ENCODE measurements at places on chromosomes 13 and 19.
A peak's percentile ranks its signal among the peaks of the same experiment; 100 is the strongest.

DNA sequence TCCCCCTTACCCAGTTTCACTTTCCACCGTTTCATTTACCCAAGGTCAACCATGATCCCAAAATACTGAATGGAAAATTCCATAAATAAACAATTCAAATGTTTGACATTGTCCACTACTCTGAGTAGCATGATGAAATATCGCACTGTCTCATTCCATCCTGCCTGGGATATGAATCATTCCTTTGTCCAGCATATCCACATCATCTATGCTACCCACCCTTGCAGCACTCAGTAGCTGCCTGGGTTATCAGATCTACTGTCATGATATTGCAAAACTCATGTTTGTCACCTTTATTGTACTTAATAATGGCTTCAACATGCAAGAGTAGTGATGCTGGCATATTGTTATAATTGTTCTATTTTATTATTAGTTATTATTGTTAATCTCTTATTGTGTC lies 263.9 kb upstream of the NBEA start:
- DNase-seq, result no peak

- DNase-seq, result no peak
Observed at GRCh38 chr13:70835371-70835770, 727.1 kb upstream of the KLHL1 start.

DNA sequence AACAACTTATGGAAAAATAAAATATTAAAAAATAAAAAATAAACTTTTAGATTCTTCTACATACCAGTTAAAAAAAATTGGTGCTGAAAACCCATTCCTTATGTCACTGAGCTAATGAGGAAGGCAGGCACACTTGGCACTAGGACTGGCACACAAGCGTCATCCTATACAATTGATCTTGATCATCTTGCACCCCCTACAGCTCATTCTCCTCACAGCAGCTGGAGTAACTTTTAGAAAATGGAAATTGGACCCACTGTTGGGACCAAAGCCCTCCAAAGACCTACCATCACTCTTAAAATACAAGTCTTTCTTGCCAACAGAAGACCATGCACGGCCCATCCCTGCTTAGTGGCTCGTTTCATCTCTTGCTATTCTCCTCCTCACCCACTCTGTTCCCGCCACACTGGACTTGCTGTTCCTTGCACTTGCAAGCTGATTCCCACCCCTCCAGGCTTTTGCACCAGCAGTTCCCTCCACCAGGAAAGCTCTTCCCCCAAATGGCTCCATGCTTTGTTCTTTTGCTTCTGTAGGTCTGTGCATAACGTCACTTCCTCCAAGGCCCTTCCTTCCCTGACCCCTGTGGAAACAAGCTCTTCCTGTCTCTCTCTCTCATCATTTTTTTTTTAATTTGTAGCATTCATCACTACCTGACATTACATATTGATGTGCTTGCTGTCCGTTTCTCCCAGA lies 11.6 kb downstream of the CTU1 start:
- DNase-seq, result no peak

GRCh38 chr19:39506944-39507714 lies 7.8 kb upstream of the SELENOV start:
- peak; percentile 68 for DNase-seq

GRCh38 chr13:30268673-30269072 lies 38.7 kb downstream of the KATNAL1 start:
- DNase-seq, result no peak

- DNase-seq, result no peak
Observed at GRCh38 chr13:88068316-88068715, 397.1 kb downstream of the SLITRK5 start.

GRCh38 chr13:30675717-30676116 lies 58.0 kb downstream of the USPL1 start:
- no peak for DNase-seq

DNA sequence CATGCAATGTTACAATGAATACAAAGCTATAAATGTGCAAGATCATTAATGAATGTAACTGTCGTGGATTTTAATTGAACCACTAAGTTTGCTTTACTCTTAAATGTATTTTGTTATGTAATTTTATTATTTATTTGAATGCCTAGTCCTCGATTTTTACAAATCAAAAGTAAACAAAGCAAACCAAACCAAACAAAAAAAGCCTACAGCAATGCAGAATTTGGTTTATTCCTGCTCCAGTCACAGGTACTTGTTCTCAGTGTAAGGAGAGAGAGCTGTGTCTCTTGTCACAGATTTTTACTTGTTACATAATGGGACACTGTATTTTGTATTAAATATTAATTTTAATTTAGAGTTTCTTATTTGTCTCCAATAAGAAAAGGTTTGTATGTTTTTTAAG lies 584.3 kb upstream of the SLITRK6 start:
- DNase-seq, result no peak

DNA sequence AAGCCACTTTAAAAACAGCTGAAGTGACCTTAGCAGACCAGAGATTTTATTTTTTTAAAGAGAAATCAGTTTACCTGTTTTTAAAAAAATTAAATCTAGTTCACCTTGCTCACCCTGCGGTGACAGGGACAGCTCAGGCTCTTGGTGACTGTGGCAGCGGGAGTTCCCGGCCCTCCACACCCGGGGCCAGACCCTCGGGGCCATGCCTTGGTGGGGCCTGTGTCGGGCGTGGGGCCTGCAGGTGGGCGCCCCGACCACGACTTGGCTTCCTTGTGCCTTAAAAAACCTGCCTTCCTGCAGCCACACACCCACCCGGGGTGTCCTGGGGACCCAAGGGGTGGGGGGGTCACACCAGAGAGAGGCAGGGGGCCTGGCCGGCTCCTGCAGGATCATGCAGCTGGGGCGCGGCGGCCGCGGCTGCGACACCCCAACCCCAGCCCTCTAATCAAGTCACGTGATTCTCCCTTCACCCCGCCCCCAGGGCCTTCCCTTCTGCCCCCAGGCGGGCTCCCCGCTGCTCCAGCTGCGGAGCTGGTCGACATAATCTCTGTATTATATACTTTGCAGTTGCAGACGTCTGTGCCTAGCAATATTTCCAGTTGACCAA lies 10.8 kb downstream of the PLPPR3 start:
- no peak for DNase-seq

- no peak for DNase-seq
Observed at GRCh38 chr13:78105656-78106055, 187.0 kb upstream of the EDNRB start.

DNA sequence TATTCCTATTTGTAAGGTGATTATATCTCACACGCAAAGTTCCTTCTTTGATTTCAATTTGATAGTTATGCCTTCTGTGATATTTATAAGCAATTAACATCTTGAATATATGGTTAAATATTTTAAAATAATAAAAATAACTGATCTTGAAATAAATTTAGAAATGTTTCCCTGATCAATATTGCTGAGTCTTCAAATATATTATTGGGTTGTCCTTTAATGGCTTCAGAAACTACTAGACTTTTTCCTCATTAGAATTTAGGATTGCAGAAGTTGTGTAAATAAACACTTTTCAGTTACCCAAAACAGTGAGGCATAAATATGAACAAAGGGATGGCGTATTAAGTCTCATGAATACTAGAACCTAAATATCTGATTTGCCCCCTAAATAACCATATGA lies 252.3 kb upstream of the PRR20A start:
- no peak for DNase-seq

DNA sequence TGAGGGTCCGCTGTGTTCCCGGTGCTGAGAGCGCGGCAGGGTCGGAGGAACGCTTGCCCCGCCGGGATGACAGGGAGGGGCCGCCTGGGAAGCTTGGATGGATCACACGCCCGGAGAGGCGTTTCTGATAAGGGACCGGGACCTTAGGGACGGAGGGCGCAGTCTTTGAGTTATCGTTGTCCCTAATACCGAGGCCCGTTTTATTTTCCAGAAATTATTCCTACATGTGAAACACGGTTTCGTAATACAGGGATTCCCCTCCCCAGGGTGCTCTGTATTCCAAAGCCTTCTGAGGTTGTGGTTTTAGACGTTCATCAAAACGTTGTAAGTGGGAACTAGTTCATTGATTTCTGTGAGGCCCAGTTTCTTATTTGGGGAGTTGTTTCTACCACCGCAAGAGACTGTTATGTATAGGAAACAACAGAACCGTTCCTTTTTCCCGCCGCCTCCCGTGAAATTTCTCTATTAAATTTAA lies 752 bp downstream of the PDCD5 start:
- DNase-seq, result no peak

GRCh38 chr19:19873381-19873780 lies 7.7 kb downstream of the ZNF253 start:
- DNase-seq, result no peak

DNA sequence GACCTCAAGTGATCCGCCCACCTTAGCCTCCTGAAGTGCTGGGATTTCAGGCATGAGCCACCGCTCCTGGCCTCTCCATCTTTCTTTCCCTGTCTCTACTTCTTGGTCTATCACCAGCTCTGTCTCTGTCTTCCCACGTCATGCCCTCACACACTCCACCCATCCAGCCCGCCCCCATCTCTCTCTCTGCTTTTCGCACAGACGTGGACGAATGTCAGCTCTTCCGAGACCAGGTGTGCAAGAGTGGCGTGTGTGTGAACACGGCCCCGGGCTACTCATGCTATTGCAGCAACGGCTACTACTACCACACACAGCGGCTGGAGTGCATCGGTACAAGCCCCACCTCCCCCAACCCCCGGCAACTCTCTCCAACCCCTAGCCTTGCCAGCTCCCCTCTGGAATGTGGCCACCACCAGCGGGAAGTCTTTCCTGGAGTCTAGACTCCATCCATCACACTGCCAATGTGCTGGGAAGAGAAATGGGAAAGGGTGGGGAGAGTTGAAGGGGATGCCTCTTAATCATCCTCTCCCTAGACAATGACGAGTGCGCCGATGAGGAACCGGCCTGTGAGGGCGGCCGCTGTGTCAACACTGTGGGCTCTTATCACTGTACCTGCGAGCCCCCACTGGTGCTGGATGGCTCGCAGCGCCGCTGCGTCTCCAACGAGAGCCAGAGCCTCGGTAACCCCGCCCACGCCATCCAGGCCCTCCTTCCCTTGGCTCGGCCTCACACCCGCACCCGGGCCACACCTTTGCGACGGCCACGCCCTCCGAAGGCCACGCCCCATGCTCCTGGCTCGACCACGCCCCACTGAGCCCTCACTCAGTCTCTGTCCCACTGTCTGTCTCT lies 22.5 kb downstream of the LTBP4 start:
- DNase-seq, result no peak

DNA sequence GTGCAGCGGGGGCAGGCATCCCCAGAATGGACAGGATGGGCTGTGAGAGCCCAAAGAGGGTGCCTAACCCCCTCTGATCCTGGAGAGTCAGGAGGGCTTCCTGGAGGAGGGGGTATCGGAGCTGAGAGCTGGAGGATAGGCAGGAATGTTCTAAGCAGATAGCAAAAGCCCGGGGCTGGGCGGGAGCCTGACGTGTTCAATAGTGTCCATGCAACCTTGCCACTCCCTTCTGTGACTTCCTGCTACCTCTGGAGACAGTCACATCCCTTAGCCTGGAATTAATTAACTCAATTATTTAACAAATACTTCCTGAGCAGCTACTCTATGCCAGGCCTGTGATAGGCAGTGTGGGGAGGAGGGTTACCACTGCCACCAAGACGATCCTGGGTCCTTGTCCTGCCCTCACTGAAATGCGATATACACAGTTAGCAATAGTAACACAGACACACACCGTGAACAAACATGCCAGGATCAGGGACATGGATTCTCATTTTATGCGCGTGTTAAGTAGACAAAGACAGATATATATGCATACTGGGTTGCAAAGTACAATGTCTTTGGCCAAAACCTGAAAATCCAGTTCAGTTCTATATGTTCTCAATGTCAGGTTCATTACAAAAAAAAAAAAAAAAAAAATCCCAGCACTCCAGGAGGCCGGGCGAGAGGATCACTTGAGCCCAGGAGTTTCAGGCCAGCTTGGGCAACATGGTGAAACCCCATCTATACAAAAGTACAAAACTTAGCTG lies 10.7 kb downstream of the AP2S1 start:
- DNase-seq, result no peak

GRCh38 chr19:18999896-19000620 lies 33.3 kb downstream of the SUGP2 start:
- no peak for DNase-seq

DNA sequence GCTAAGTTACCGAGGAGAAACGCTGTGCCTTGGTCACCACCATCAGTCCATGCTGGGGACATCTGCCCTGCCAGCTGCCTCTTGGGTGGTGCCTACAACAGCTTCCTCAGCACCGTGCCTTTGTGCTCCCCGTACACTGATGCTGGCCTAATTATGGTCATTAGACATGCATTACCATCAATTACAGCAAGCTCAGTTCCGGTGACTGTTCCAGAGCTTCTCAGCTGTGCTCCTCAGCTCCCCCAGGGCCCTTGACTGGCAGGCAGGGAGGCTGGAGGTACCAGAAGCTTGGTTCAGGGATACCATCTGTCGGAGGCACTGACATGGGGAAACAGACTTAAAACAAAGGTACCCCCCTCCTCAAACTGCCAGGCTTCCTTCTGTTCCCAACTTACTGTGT lies 40.2 kb downstream of the CILP2 start:
- no peak for DNase-seq

DNA sequence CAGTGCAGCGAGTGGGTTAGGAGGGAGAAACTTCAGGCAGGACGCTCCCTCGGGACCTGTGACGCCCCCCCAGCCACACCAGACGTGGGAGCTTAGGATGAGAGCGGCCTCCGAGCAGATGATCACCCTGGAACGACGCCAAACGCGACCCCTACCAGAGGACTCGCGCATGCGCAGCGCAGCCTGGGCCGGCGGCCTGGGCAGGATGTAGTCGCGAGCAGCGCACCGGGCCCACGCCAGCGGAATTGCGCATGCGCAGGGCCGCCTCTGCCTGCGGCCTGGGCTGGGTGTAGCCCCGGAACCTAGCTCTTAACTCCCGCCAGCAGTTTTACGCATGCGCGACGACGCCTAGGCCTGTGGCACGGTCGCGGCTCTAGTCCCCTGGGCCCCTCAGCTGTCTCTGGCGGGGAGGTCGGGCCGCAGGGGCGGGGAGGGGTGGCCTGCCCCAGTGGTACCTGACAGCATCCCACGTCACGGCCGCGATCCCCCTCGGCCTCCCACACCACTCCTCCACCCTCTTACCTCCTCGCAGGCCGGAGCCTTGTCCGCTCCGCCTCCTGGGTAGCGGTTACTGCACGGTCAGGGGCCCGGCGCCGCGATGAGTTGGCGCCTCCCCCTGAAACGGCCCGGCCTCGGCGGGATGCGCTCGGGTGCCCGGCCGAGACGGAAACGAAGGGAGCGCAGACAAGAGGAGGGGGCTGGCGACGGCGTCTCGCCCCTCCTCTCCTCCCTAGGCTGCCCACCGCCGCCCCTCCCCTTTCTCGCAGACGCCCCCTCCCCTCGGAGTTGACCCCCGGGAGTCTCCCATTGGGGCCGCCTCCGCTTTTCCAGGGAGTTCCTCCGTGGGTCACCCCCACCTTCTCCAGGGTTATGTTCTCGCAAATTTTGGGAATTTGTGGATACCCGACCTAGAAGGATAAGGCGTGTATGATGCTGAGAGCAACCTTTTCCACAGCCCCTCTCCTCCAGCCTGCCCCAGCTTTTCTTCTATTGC lies at the start of gene RCBTB2:
Gene RCBTB2 (minus strand): TSS at position 575 of the 994 bp plus-strand sequence. CDS start 11,141 bp downstream, outside the sequence.
- peak; percentile 95 for DNase-seq

- DNase-seq, result no peak
Observed at GRCh38 chr13:29284726-29285125, 310.8 kb downstream of the SLC7A1 start.
